ENCODE measurements at places on chromosomes 6 and 20. TPM values are rescaled to one million over a fixed set of nuclear protein-coding genes. Genes with fewer than 3 reads are reported as not detected.

GRCh38 chr6:3509336-3509735, 52.5 kb upstream of the SLC22A23 start:
- no peaks in the 10 kb centered on the region for H3K36me3 ChIP-seq
- H3K4me3 ChIP-seq, result no peak overlapping the region
- H3K27me3 ChIP-seq, result no peaks in the 10 kb centered on the region
- H3K4me1 ChIP-seq, result peaks cover 11% of the 10 kb centered on the region
- no peak for DNase-seq

DNA sequence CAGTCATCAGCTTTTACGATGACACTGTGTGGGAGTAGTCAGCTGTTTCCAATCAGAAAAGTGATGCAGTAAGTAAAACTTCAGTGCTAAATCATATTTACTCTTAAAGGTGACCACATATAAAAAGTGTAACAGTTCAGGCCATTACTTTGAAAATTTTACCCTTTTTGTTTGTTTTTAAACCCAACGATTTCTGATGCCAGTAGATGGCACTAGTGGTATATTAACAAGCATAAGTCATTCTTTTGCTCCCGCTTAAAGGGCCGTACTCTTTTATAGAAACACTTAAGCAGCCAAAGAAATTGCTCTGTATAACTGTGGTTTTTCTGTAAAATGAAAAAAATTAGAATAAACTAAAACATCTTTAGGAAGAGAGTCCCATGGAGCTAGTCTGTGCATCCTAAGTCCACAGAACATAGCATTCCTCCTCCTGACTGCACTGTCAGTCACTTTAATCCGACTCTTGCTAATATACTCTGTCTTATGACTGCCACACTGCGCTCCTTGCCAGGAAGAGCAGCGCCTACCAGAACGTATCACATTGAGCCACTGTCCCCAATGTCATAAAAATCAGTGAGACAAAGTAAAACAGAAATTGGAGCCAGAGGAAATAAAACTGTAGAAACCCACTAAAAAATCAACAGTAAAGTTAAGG, 25.0 kb downstream of the HEBP2 start:
- H3K27ac ChIP-seq, result peak overlapping the region; percentile 68
- peaks cover 4% of the 10 kb centered on the region for H3K36me3 ChIP-seq
- no peak for DNase-seq
- H3K4me3 ChIP-seq, result no peak overlapping the region
- H3K4me1 ChIP-seq, result peaks cover 10% of the 10 kb centered on the region

GRCh38 chr6:4139272-4139671, 3.9 kb upstream of the ECI2 start:
- H3K36me3 ChIP-seq, result no peaks in the 10 kb centered on the region
- no peak for DNase-seq
- H3K4me1 ChIP-seq, result peaks cover 9% of the 10 kb centered on the region
- H3K27me3 ChIP-seq, result peaks cover 9% of the 10 kb centered on the region
- H3K27ac ChIP-seq, result no peak overlapping the region
- H3K4me3 ChIP-seq, result peak overlapping the region; percentile 8

- no peak overlapping the region for H3K4me3 ChIP-seq
- no peaks in the 10 kb centered on the region for H3K4me1 ChIP-seq
- peaks cover 53% of the 10 kb centered on the region for H3K36me3 ChIP-seq
- H3K27me3 ChIP-seq, result no peaks in the 10 kb centered on the region
- no peak for DNase-seq
- no peak overlapping the region for H3K27ac ChIP-seq
Observed at GRCh38 chr6:78999737-79000136, 78.3 kb downstream of the PHIP start.

GRCh38 chr6:166516251-166516884, 70.1 kb downstream of the RAMACL start:
- H3K27me3 ChIP-seq, result no peaks in the 10 kb centered on the region
- H3K36me3 ChIP-seq, result peaks cover 29% of the 10 kb centered on the region
- no peak for DNase-seq
- peaks cover 29% of the 10 kb centered on the region for H3K4me1 ChIP-seq
- H3K4me3 ChIP-seq, result no peak overlapping the region

GRCh38 chr6:136989571-136990241, 55.1 kb downstream of the IL20RA start:
- no peaks in the 10 kb centered on the region for H3K36me3 ChIP-seq
- H3K27ac ChIP-seq, result no peak overlapping the region
- H3K4me1 ChIP-seq, result peaks cover 20% of the 10 kb centered on the region
- peak overlapping the region; percentile 90 for H3K4me3 ChIP-seq

GRCh38 chr6:134299236-134299635, 18.7 kb downstream of the SGK1 start:
- no peaks in the 10 kb centered on the region for H3K36me3 ChIP-seq
- H3K4me3 ChIP-seq, result no peak overlapping the region
- no peak for DNase-seq
- H3K4me1 ChIP-seq, result no peaks in the 10 kb centered on the region

Gene LRP11
- 29.8 TPM for total RNA-seq

Gene TMC2
- not detected for total RNA-seq

Gene ECT2L
- not detected for total RNA-seq

Gene GSTA1
- total RNA-seq, result not detected

Gene HLA-DQA2
- total RNA-seq, result not detected

Gene ADGRF5
- not detected for total RNA-seq

Data from neural crest cell (in vitro differentiated cells).